ENCODE measurements at places on chromosomes 4 and X. TPM values are rescaled to one million over a fixed set of nuclear protein-coding genes. Genes with fewer than 3 reads are reported as not detected.

Gene NUP62CL
- polyA plus RNA-seq = 3.8 TPM

- DNase-seq = no peak
These were observed 850 bp downstream of the IGBP1 start for GRCh38 chrX:70134116-70134477.

GRCh38 chr4:120682981-120683380 is 239.5 kb downstream of the PRDM5 start:
- no peak for DNase-seq

DNA sequence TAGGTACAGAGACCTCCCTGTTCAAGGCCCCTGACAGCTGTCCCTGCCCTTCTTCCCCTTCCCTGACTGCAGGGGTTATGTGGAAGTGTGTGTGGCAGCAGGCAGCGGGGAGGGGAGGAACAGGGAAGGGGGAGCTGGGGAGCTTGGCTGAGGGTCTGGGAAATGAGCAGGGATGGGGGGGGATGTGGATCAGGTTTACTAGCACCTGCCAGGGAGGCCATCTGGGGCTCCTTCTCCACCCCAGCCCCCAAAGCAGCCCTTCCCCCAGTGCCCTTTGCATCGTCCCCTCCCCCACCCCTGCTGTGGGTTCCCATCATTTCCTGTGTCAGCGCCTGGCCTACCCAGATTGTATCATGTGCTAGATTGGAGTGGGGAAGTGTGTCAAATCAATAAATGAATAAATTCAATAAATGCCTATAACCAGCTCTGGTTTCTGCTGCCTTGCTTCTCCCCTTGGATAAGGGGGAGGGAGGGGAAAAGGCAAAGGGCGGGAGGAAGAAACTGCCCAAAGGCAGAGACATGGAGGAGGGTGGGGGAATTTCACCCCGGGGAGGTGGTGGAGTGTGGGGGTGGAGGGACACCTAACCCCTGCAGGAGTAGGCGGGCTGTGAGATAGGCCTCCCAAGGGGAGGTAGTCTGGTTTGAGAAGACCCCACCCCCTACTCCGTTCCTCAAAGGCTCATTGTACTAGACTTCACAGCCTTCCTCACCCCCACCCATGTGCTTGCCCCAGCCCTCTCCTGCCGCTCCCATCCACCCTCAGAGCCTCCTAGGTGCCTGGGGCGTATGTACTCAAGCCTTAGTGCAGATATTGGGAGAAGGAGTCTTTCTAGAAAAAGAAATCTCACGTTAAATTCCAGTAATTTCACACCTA is 3.2 kb downstream of the CXorf65 start:
- no peak for DNase-seq

GRCh38 chrX:130120746-130121504 is 10.6 kb upstream of the ELF4 start:
- DNase-seq = peak; percentile 85

DNA sequence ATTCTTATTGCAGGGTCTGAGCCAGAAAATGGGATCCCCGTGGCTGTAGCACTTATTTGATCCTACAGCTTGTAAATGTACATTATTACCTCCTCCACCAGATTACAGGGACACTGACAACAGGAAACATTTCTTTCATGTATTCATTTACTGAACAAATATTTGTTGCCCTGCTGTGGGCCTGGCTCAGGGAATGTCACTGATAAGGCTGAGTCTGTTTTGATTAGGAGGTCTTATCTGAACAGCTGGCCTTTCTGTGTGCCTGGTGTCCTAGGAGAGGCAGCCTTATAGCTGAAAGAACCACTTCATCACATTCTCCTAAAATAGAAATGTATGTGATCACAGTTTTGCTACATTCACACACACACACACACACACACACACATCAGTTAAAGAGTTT is 45.5 kb upstream of the PROM1 start:
- DNase-seq = no peak

Gene CT45A3
- polyA plus RNA-seq = not detected

DNA sequence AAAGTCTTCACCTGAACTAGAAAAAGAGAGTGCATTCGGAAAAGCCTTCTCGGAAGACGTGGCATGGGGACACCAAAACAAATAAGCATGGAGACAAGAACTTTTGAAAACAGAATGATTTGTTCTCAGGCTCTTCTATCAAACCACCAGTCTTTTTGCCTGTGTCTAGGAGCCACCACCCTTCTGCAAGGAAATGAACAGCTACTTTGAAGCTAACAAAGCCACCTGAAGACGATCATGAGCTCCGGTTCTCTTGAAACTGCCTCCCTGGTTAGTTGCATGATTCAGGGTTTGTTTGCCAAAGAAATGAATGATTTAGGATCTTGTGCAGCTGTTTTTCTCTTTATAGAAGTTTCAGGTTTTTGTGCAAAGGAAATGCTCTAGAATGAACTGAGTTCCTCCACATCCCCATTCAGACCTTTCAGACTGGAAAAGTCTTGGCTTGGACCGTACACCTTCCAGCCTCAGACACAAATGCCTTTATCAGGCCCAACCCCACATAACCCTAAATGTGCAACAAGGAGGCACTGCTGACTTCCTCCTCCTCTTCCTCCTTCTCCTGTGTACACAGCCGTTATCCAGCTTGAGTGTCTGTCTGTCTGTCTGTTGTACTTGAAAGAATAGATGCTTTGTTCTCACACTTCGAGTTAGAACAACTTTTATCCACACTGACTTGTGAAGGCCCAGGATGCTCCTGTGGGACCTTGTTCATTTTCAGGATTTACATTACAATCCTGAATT is 334.8 kb upstream of the KLF3 start:
- no peak for DNase-seq

DNA sequence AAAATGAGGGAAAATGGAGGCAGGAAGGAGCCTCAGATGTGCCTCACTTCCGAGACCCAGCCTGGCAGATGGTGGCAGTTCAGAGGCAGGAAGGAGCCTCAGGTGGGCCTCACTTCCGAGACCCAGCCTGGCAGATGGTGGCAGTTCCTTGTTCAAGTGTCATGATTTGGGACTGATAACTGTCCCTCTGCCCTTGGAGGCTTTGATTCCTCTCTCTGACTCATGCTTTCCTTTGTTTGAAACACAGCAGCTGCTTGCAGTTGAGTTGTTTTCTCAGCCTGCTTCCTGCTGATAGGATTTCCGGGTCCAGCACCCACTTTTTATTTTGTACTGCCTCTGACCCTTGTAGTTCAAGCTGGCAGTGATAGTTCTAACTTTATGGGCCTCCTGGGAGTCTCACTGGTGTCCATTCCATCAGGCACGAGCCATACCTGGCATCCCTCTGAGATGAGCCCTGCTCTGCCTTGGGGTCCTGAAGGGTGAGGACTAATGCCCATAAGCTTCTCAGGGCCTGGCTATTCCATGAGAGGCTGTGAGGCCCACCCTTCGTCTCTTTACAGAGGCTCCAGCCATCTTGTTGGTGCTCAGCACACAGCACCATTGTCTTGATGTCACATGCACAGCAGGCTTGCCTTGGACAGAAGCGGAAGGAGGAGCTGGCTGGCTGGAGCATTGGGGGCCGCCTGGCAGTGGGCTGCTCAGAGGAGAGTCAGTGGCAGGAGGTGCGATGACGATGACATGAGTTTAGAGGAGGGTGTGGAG is 13.0 kb downstream of the RGS12 start:
- DNase-seq = peak; percentile 65

Gene MSANTD1
- polyA plus RNA-seq = 1.1 TPM

Gene SRPK3
- 20.5 TPM for polyA plus RNA-seq

DNA sequence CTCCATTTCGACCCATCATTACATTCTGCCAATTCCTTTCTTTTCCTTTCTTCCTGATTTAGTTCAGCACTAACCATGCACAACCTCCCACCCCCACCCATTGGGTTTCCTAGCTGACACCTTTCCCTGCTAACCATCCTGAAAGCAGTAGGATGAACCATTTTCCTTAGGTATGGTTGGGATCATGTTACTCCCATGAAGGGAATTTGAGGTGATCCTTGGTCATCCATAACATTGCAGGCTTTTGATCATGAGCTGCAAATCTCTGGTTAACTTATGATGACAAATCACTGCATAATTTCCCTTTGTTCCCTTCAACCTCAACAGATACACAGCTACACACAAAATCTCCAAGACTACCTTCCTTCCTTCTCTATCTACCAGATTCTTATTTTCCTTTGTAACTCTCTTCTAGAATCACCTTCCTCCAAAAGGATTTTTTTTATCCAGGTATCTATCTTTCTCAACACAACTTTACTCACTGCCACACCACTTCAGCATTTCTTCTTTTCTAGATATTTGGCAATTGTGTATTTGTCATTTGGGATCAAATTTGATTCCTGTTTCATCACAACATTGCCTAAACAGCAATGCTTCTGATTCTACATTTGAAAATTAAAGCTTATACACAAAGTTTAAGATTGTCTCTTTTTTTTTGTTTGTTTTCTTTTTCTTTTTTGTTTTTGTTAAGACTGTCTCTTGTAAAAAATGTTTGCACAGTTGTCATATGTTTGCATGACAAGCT is 145.1 kb downstream of the RBM47 start:
- no peak for DNase-seq

- no peak for DNase-seq
These were observed 290.1 kb upstream of the BMP3 start for GRCh38 chr4:80740375-80740774.

Gene HPSE
- 2.0 TPM for polyA plus RNA-seq
